ENCODE measurements at places on chromosomes 11 and 22. TPM values are rescaled to one million over a fixed set of nuclear protein-coding genes. Genes with fewer than 3 reads are reported as not detected.

Gene OVOL1
- not detected for total RNA-seq

Gene YPEL1
- 1.9 TPM for total RNA-seq

Gene KCNK7
- total RNA-seq = 0.54 TPM

Gene CARS1
- total RNA-seq = 49.2 TPM

Gene PICK1
- 15.9 TPM for total RNA-seq

Gene RAB3IL1
- not detected for total RNA-seq

Gene KCNQ1OT1
- 1.3 TPM for total RNA-seq

DNA sequence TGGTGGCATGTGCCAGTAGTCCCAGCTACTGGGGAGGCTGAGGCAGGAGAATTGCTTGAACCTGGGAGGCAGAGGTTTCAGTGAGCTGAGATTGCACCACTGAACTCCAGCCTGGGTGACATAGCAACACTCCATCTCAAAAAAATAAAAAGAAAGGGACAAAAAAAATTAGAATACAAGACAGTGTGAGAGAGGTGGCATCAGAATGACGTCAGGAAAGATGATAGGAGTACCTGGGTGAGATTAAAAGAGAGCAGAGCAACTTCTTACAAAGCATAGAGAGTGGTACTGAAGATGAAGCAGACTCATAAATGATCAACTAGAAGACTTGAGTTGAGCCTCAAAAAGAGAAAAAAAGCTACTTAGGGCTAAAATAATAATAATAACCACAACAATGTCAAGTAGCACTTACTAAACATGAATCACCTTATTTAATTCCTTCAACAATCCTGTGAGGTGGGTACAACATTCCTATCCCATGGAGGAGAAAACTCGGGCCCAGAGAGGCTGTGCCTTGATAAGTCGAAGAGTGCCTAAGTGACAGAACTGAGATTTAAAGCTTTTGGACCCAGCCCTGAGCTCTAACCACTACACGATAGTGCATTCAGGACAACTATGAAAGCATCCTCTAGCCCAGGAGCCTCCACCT is 5.2 kb upstream of the SLN start:
- DNase-seq = no peak

DNA sequence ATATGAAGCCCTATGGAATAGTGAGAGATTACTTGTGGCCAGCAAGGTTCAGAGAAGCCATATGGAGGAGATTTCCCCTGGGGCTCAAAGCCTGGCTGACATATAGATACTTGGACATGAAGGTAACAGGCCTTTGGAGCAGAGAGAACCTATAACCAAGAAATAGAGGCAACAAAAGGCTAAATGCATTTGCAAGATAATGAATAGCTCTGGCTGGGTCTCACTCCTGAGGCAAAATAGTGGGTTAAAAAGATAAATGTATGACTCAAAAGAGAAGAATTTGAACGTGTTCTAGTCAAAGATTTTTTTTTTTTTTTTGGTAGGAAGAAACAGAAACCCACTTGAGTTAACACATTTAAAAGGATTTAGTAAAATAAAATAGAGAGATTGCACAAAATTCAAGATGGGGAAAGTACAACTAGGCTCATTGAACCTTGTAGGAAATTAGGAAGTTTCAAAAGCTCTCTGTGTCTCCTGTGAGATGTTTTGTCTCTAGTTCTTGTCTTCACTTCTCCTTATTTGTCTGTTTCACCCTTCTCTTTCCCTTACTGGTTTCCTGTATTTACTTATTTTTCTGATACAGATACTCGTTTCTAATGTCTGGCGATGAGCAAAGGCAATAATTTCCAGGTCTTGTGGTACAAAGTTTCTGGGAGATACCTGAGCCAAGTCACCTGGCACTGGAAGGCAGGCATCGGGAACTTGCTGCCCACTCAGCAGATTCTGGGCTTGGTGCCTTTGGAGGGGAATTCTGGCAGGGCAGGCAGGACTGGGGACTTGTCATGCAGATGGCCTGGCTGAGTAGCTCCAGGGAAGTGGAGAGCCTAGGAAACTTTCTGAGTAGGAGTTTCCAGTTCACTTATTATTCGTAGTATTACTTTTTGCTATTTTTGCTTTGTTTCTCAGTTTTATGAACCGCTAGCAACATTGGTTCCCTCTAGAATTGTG is 49.2 kb upstream of the SESN3 start:
- no peak for DNase-seq

- no peak for DNase-seq
These were observed 23.5 kb downstream of the SPATA19 start for GRCh38 chr11:133821776-133822175.

DNA sequence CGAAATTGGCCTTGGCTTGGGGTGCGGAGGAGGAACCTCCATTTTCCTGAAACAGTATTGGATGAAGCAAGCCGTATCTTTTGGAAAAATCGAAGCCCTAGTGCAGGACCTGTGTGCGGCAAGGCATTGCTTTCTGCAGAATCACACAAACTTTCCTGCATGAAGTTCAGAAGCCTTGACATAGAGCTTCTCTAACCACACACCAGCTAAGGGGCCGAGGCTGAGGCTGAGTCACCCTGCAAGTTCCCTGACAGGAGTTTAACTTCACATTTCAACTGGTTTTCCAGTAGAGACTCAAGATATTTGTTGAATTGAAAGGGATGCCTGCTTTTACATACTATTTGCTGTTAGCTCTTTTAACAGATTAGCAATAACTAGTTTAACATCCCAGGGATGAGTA is 67.8 kb downstream of the TCF20 start:
- no peak for DNase-seq

DNA sequence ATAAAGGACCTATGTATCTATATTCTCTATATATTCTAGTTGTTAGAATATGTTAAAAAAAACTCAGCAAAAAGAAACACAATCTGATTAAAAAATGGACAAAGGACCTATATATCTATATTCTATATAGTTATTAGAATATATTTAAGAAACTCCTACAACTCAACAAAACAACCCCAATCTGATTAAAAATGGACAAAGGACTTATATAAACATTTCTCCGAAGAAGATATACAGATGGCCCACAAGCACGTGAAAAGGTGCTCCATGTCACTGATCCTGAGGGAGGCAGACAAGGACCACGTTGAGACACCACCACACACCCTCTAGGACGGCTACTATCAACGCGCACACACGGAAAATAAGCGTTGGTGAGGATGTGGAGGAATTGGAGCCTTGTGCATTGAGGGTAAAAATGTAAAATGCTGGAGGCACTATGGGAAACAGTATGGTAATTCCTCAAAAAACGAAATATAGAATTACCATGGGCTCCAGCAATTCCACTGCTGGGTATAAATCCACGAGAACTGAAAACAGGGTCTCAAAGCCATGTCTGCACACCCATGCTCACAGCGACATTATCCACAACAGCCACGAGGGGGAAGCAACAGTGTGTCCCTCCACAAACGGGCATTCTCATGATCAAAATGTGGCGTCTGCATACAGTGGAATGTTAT is 22.7 kb downstream of the YPEL1 start:
- DNase-seq = no peak

- DNase-seq = no peak
These were observed 12.6 kb downstream of the RHBDD3 start for GRCh38 chr22:29255064-29255621.

- no peak for DNase-seq
These were observed 143.2 kb downstream of the SHANK2 start for GRCh38 chr11:71109186-71109585.

DNA sequence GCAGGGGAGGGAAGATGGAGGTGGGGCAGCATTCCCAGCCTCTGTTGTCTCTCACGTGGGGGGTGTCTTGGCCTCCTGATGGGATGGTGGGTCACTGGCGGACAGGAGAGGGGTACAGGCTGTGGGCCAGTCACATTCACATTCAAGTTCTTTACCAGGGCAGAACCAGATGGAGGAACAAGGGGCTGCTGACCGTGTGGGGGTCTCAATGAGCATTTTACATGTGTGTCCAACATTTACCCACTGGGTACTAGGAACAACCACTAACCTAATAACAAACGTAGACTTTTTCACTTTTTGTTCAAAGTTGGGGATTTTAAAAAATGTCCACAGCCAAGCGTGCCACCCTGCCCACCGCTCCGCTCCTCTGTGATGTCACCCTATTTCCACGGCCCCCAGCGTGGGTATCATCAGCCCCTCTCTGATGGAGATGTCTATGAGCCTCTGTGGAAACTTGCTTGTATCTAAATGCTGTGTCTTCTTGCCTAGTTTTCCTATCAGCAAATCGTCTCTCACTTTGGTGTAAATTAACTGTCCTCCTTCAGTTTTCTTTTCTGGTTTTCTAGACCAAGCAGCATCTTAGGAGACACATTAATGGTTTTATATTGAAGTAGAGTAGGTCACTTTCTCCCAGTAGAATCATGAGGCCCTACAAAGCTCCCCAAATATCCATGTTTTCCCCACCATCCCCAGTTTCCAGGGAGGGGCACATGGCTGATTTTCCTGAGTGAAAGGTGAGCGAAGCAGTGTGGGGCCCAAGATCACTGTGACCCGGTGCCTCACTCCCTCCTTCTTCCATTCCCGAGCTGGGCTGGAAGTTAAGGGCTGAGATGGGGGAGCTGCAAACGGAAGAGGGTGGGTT is 936.7 kb downstream of the BRD1 start:
- no peak for DNase-seq

DNA sequence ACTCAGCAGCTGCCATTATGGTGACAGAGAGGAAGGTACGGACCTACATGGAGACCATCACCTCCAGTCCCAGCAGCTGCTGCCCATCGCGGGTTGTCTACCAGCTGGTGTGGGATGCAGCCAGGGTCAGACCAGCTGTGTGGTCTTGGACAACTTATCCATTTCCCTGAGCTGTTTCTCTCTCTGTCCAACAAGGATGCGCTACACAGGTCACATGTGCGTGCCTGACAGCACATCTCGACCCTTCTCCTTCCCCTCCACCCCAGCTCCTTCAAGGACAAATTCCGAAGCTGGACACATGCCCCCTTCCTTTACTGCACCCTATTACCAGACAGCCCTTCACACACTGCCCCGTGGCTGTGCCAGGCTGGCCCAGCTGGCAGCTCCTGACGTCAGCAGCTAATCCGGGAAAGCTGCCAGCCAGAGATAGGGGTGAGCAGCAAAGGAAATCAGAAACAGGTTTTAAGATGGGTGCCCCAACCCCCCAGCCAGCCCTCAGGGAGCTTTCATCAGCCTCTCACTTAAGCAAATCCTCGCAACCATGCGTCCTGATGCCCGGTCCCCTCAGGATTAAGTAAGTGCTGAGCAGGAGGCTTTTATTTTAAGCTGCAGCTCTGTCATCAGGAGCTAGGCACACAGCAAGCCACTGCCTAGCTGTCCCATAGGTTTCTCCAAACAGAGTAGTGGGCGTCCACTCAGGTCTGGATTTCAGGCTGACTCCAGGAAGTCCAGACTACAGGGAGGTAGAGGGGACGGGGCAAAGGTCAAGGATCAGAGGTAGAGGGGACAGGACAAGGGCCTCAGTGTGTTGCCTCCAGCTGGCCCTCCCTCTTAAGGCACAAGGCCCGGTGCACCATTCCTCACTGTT is 20.3 kb downstream of the TEF start:
- no peak for DNase-seq

GRCh38 chr11:5362017-5362625 is 10.8 kb downstream of the OR51B6 start:
- DNase-seq = no peak

DNA sequence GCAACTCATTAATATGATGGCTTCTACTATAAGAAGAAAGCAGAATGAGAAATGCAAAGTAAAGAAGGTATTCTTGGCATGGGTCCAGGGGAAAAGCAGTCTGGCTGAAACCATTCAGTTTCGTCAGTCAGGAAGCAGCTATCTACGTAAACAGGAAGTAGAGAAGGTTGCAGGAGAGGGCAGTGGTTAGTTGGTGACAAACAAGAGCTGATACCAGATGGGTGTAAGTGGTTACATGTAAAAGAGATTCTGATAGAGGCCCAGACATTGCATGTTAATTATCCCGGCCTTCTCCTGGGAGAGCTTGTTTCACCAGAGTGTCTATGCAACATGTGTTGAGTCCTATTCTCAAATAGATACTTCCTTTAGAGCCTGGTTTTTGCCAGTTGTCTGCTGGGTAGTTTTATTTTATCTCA is 58.4 kb upstream of the PSMA1 start:
- DNase-seq = peak; percentile 65

DNA sequence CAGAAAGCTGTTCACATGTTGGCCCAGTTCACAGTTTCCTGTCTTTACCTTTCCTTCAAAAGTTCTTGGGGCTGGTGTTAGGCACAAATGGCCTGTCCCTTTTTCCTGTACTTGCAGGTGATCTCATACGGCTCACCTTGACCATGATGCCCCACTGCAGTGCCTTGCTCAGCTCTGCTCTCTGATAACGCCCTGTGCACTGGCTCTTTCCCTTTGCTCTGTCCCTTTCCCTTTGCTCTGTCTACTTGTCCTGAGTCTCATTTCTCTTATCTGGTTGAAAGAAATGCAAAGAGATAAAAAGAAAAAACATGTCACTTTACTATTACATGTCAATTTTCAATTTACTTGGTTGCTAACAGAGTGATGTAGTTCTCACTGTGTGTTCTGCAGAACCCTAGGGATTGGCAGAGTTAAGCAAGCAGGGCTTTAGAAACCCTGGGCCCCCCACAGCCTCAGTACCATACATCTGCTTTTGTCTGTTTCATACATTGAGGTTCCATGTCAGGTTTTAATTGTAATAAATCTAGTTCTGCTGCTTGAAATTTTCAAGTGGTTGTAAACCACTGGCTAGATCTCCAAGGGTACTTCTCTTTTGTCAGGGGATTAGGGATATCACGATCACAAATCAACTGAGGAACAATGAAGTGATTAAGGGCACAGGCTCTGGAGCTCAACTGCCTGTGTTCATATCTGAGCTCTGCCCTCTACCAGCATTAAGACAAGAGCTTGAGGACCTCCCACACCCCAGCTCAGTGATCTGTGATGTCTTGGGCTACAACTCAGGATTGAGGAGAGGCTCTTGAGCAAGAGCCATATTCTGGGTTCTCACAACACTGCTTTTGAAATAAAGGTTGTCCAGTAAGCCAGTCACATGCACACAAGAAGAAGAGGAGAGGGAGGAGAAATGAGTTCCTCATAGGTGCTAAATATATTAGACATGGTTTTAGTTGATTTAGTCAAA is 16.3 kb upstream of the SORL1 start:
- DNase-seq = no peak

DNA sequence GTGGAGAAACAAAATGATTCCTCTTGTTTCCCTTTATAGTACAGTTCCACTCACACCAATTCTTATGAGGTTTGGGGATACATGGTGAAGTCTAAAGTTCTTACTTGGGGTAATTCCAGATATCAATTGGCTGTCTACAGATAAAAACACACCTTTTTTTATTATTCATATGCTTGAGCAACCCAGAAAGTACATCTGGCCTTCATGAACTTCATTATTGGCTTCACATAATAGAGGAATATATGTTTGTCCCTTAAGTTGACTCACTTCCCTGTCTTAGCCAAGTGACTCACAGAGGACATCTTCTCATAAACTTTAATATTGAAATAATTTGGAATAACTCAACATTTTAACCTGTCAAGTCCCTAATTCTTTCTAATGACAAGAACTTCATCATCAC is 36.3 kb upstream of the SOX6 start:
- no peak for DNase-seq

GRCh38 chr11:19852288-19852687 is 139.7 kb downstream of the NAV2 start:
- no peak for DNase-seq

- no peak for DNase-seq
These were observed 77.2 kb upstream of the CLPB start for GRCh38 chr11:72511393-72512047.

DNA sequence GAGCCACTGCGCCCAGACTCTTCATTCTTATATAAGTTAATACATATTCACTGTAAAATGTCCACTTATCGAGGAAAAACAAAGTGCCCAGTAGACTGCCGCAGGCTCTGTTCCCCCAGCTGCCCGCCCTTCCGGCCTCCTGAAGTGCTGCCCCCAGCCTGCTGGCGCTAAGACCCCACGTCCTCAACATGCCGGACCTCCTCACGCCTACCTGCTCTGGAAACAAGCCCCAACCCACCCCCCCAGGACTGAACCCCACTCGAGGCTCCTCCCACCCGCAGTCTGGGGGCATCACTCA is 1.1 kb downstream of the GATD1 start:
- DNase-seq = no peak

All from GM12878 (cell line).